Hepatocyte (in vitro differentiated cells): ENCODE measurements at places on chromosomes 4 and X.
A peak's percentile ranks its signal among the peaks of the same experiment; 100 is the strongest.

DNA sequence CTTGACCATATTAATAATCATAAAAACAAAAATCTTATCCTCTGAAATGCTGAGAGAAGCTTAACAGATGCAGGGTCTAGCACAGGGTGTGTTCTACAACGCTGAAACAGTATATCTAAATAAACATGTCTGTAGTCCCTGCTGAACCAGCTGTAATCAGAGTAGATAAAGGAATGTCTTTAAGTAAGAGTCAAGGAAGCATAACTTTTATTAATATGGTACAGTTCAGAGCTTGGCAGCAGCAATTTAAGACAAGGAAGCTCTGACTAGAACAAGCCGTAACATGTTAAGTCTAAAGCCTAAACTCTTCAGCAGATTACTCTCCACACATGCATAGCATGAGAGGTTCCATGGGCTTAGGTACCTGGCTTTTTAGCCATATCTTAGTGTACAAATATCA lies 36.1 kb downstream of the NFKB1 start:
- DNase-seq: no peak

DNA sequence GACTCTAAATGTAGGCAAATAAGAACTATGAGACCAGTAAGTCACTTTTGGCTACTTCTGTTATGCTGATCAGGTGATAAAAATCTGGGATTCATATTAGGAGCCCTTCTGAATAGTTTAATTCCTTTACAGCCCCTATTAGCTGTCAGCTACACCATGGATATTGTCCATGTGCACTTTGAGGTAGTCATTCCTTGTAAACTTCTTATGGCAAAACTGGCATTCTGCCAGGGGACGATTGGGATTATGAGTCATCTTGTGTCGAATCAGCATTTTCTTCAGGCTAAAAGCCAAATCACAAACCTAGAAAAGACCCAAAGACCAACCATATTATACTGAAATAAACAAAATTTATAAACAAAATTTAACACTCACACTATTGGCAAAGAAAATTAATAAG lies 227.6 kb downstream of the PRDM5 start:
- peak; percentile 72 for DNase-seq

GRCh38 chr4:188869581-188869980 lies 730.3 kb downstream of the TRIML1 start:
- DNase-seq: no peak

- DNase-seq: no peak
Measured at GRCh38 chr4:169263791-169264392, 6.9 kb downstream of the SH3RF1 start.

DNA sequence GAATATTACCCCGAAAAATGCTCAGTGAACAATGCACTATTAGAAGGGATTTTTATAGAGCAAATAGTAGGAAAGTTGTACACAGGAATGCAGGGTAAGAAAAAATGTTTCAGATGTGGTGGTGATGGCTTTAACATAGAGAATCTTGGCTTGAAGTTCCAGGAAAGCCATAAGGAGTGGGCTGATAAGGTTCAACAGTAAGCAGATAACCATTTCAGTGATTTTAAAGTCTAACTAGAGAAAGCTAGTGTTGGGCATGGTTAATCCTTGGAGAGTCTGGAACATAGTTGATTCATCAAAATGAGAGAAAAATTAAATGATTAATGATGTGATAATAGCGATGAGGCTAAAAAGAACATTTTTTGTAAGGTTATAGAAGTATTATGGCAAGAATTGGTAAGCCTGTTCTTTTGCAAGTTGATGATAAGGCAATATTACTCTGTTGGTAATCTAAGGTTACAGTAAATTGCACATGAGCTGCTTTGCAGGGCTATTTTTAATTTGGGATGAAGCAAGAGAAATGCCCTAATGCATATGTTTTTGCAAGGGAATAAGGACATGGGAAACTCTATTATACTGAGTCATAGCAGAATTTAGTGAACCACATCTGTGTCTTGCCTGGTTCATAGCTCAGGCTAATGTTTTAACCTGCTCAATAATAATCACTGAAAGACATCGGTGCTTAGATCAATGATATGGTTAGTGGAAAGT lies 44.3 kb downstream of the GALNTL6 start:
- no peak for DNase-seq

- DNase-seq: no peak
Measured at GRCh38 chrX:88366314-88366713, 380.7 kb upstream of the CPXCR1 start.

DNA sequence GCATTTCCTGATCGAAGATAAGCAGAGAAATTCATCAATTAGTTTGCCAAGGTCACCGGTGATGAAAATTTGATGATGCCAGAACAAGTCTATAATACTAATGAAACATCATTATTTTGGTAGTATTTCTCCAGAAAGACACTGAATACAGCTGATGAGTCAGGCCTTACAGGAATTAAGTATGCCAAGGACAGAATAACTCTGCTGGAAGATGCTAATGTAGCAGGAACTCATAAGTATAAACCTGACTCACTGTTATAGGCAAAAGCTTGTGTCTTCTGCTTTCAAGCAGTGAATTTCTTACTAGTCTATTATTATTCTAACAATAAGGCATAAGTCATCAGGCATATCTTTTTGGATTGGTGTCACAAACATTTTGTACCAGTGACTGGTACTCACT lies 1825.1 kb upstream of the IGFBP7 start:
- DNase-seq: no peak

DNA sequence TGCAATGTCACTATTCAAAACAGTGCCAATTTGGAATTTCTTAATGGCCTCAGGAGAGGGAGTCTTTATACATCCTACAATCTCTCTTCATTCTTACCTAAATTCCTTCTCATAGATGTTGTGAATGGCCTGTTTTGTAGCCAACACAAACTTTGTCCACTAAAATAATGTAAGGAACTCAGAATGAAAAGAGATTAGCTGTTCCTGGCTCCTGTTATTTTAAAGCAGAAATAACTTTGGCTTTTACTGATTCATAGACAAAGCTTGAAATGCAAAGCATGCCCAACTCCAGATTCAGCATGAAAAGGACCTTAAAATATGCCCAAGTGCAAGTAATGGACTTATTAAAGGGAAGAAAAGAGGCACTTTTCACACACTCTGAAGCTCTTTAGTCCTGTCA lies 146.0 kb upstream of the GPC4 start:
- no peak for DNase-seq

- DNase-seq: no peak
Measured at GRCh38 chr4:39048311-39048710, 13.7 kb upstream of the KLHL5 start.

- DNase-seq: peak; percentile 11
Measured at GRCh38 chr4:10762561-10762960, 78.0 kb upstream of the CLNK start.

- no peak for DNase-seq
Measured at GRCh38 chr4:77446601-77447000, 159.0 kb upstream of the CXCL13 start.

GRCh38 chrX:39953879-39954278 lies 143.9 kb downstream of the BCOR start:
- DNase-seq: peak; percentile 89
